ENCODE measurements at places on chromosomes 1 and 21. TPM values are rescaled to one million over a fixed set of nuclear protein-coding genes. Genes with fewer than 3 reads are reported as not detected.

Gene THEMIS2
- total RNA-seq = 0.41 TPM

Gene S1PR1
- total RNA-seq = not detected

Gene FCRL4
- not detected for total RNA-seq

Gene SPRR5
- total RNA-seq = not detected

Gene EXTL1
- not detected for total RNA-seq

Gene AADACL3
- total RNA-seq = not detected

Gene CLCNKB
- total RNA-seq = not detected

Gene DUSP10
- 21.7 TPM for total RNA-seq

Gene MMP23B
- total RNA-seq = not detected

Gene HSD3B1
- total RNA-seq = not detected

Gene ZNF683
- total RNA-seq = not detected

Gene LCE1D
- total RNA-seq = not detected

Gene AMPD1
- not detected for total RNA-seq

Gene CASZ1
- total RNA-seq = 0.58 TPM

Gene RUNX1
- 2.0 TPM for total RNA-seq

Gene CA6
- total RNA-seq = not detected

Gene GPR52
- not detected for total RNA-seq

Gene CDA
- total RNA-seq = 0.95 TPM

Gene CCDC190
- total RNA-seq = not detected

Gene NGF
- total RNA-seq = not detected

Gene SPATA46
- total RNA-seq = not detected

Gene TNNI3K
- total RNA-seq = not detected

Gene TMIGD3
- not detected for total RNA-seq

Gene HPDL
- 1.1 TPM for total RNA-seq

Gene SAMD13
- total RNA-seq = 2.5 TPM

Gene NBPF14
- total RNA-seq = 9.5 TPM

Gene CD1B
- total RNA-seq = not detected

Gene VASH2
- total RNA-seq = 0.74 TPM

Gene PDXK
- 833 TPM for total RNA-seq

Gene CD1E
- not detected for total RNA-seq

Gene IFI16
- total RNA-seq = 12.4 TPM

Gene SEC16B
- total RNA-seq = 25.5 TPM

Gene HNRNPCL2
- not detected for total RNA-seq

Gene TIE1
- total RNA-seq = not detected

Gene PLA2G2F
- total RNA-seq = not detected

Gene ZBTB37
- 0.64 TPM for total RNA-seq

Data from Caki2 (cell line).